Naive thymus-derived CD8-positive, alpha-beta T cell (primary cell): ENCODE measurements at places on chromosomes 16 and 17. TPM values are rescaled to one million over a fixed set of nuclear protein-coding genes. Genes with fewer than 3 reads are reported as not detected.

Gene TNFRSF13B
- not detected for polyA plus RNA-seq

Gene RHBDL3
- polyA plus RNA-seq = not detected

Gene WNK4
- polyA plus RNA-seq = not detected

Gene RILP
- 3.4 TPM for polyA plus RNA-seq

Gene C17orf78
- polyA plus RNA-seq = not detected

Gene CTF1
- polyA plus RNA-seq = 0.14 TPM

Gene TBKBP1
- polyA plus RNA-seq = 0.59 TPM

Gene CDH13
- not detected for polyA plus RNA-seq

Gene RNF112
- not detected for polyA plus RNA-seq
